Islet precursor cell (in vitro differentiated cells): ENCODE measurements at places on chromosomes 2 and 18.

- no peak for DNase-seq
These were observed 9.4 kb downstream of the INPP4A start for GRCh38 chr2:98454073-98454472.

GRCh38 chr2:113376253-113376912, 61.1 kb upstream of the ZNG1B start:
- no peak for DNase-seq

GRCh38 chr18:44917216-44918141, 236.8 kb downstream of the SETBP1 start:
- DNase-seq, result no peak

- no peak for DNase-seq
These were observed 93.4 kb downstream of the DOCK10 start for GRCh38 chr2:224948859-224949258.

DNA sequence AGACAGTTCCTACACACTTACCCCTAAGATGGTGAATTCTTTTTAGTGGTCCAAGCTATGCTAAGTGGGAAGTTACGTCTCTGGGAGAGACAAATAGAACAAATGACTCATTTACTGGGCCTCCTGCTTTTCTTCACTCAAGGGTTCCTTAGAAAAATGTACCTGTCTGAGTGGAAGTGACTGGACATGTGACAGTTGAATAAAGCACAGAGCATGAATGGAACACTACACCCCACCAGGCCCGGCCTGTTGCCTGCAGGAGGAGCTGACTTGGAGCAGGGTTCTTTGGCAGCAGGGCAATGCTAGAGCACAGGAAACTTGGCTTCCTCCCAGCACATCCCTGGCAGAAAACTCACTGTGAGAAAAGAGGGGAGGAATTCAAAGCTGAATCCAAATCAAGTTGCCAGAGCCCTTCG, 451.0 kb upstream of the SETBP1 start:
- DNase-seq, result peak; percentile 90
